ENCODE measurements at places on chromosomes 6 and 20.
A peak's percentile ranks its signal among the peaks of the same experiment; 100 is the strongest.

- no peak for DNase-seq
Measured at GRCh38 chr6:63671098-63671754, 35.6 kb downstream of the PHF3 start.

- DNase-seq, result no peak
Measured at GRCh38 chr6:35718911-35719381, 17.9 kb upstream of the ARMC12 start.

GRCh38 chr6:1678201-1678600, 68.5 kb downstream of the FOXC1 start:
- no peak for DNase-seq

GRCh38 chr20:45370571-45371160, 7.5 kb downstream of the TP53TG5 start:
- no peak for DNase-seq

DNA sequence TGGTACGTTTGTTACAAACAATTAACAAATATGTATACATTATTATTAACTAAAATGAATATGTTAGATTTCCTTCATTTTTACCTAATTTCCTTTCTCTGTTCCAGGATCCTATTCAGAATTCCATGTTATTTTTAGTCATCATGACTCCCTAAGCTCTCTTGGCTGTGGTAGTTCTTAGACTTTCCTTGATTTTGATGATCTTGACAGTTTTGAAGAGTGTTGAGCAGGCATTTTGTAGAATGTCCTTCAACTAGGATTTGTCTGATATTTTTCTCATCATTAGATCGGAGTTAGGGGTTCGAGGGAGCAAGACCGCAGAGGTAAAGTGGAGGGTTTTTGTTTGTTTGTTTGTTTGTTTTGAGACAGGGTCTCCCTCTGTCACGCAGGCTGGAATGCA, 44.3 kb upstream of the ZNF184 start:
- DNase-seq, result no peak

- DNase-seq, result peak; percentile 56
Measured at GRCh38 chr20:57628047-57628961, 8.1 kb upstream of the ZBP1 start.

- no peak for DNase-seq
Measured at GRCh38 chr6:170006900-170007467, 255.6 kb downstream of the ERMARD start.

DNA sequence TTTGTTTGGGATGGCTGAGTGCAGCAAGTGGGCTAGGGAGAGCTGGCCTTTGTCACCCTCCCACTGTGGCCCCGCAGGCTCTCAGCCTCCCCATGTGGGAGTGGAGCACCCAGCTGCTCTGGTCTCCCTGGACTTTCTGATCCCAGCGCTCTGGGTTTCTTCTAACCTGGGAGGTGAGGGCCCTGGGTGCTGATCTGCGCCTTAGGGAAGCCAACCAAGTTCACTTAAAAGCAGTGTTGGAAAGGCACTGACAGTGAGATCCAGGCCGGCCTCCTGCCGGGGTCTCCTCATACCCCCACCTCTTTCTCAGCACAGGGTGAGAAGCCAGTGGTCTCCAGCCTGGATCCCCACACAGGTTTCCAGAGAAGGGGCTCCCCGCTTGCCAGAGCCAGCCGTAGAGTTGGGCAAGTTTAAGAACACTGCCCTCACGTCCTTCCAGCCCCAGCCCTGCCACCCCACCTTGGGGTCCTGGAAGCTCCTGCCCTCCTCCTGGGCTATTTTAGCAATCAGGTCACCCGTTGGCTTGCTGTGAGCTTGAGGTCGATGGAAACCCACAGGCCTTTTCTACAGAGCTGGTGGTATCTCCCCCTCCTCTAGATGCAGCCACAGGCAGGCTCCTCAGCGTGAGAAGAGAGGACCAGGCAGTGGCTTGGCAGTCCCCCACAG, 9.6 kb downstream of the C20orf203 start:
- DNase-seq, result no peak

DNA sequence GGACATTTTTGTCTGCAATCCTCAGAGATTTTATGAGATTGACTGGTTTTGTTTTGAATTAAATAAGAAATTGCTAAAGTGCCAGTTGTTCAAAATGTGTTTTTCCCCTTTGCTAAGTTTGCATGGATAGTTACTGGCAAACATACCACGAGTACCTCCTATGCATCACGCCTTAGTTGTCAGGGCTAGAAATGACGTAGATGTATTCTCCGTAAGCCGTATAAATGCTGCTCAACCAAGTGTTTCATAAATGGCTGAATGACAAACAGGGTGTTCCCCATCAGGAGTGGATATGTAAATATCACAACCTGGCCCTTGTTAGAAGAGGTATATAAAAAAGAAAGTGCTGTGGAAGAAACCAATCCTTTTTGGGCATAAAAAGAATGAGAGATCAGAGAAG, 341.1 kb upstream of the ZFP64 start:
- DNase-seq, result no peak

DNA sequence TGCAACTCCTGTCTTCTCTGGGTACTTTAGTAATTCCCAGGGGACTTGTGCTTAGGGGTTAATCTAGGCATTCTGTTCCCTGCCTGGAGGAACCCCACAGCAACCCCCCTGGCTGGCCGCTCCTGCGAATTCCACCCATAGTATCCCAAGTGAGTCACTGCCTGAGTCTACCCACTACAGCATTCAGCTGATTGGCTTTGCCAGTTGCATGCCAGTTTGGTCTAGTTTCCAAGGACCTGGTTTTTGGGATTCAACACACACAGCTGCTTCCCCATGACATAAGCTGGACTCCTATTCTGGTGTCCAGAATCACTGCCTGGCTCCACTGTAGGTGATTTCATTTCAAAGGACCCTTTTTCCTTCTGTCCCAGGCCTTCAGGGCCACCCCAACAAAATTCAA, 40.3 kb downstream of the PLCG1 start:
- no peak for DNase-seq

GRCh38 chr6:158285656-158286021, 26.6 kb upstream of the TULP4 start:
- DNase-seq, result no peak

DNA sequence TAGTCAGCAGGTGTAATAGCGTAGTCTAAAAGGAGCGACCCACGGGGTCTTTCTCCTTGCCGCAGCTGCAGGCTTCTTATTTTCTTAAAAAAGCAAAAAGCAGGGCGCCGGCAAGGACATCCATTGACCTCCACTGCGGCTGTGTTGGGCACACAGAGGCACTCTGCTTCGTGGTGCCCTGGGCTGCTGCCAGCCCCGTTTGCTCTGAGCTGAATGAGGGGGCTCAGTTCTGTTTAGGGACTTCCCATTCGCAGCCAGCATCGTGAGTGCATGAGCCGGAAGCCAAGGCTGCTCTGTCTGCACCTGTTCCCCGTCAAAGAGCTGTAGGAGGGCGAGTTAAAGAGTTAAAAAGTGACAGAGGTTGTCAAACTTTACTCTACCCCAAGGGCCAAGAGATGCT, 1.7 kb upstream of the SLC22A2 start:
- no peak for DNase-seq

DNA sequence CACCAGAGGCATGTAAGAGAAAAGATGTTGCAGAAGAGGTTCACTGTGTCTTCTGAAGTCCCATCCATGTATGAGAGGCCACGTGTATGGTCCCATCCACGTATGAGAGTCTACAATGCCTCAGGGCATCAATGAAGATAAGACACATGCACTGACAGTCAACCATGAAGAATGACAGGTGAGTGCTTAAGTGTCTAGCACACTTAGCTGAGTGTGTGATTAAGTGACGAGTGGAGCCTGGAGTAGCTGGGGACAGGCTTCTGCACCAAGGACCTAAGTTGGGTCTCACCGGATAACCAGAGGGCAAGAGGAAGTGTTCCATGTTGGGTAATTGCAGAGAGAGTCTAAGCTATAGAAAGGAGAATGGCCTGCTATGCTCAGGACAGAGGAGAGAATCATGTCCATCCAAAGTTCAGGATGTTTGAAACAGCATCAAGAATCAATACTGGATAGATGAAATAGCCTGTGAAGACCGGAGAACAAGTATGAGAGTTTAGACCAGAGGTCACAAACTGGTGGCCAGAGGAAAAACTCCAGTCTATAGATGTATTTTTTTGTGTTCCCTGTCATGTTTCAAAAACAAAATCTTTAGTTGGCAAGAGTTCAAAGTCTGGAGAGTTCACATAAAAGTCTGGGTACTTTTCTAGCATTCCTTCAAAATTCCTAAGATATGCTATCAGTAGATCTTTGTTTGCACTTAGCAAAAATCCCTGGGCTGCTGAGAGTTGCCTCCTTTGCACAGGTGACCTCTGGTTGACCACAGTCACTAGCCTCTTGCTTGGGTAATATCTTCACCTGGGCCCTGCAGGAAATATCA, 165.8 kb downstream of the KIF16B start:
- no peak for DNase-seq

DNA sequence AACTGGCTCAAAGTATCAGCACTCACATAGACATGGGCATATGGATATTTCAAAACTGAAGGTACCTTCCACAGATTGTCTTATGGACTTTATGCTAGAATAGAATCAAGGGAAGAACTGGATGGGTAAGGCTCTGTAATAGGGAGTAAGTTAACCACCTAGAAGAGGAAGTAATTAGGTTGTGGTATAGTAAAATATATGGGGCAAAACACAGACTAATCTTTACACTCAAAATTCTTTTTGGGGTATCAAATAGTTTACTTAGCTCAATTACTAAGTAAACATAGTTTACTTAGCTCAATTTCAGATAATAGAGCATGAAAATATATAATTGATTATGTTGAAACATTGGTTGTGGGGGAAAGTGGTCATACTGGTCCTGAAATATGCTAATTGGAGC, 94.2 kb upstream of the ATXN1 start:
- no peak for DNase-seq

- DNase-seq, result no peak
Measured at GRCh38 chr6:12408752-12409151, 118.6 kb downstream of the EDN1 start.

- no peak for DNase-seq
Measured at GRCh38 chr20:64104667-64105451, 2.5 kb downstream of the NPBWR2 start.

DNA sequence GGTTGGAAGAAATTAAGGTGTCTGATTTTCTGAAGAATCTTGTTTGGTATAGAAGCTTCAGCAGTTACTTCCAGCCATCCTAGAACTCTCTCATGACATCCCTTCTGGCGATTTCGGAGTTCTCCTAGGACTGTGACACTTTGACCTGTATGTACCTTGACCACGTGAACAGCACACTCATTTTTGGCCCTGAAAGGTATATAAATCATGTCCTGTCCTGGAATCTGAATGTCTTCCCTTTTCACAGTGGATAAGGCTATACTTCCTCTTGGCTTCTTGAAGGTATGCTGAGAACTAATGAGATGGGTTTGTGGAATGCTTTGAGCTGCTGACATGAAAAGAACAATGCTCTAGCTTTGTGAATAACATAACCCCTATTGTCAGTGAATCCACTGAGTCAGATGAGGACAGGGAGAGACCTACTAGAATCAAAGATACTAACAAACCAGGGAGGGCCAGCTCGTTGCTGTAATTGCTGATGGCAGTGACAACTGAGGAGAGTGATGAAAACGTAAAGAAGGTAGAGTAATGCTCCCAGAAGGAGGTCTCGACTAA, 6.0 kb upstream of the ZDHHC14 start:
- DNase-seq, result no peak

GRCh38 chr6:111477481-111477938, 5.5 kb downstream of the REV3L start:
- DNase-seq, result no peak

DNA sequence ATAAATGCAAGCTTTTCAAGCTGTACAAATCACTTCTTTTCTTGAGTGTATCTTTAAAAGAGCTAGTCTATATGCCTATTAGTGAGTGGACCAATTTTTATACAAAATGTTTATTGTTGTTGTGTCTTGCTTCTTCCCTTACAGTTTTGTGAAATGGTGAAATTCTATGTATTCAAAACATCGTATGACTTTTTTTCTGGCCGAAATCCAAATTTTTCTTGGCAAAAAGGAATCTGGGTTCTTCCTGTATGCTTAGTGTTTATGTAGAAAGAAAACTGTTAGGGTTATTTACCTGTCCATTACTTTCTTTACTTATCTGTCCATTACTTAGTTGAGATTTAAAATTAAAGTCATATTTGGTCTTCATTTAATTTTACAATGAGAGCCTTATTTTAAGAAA, 153.9 kb downstream of the MMS22L start:
- DNase-seq, result no peak

DNA sequence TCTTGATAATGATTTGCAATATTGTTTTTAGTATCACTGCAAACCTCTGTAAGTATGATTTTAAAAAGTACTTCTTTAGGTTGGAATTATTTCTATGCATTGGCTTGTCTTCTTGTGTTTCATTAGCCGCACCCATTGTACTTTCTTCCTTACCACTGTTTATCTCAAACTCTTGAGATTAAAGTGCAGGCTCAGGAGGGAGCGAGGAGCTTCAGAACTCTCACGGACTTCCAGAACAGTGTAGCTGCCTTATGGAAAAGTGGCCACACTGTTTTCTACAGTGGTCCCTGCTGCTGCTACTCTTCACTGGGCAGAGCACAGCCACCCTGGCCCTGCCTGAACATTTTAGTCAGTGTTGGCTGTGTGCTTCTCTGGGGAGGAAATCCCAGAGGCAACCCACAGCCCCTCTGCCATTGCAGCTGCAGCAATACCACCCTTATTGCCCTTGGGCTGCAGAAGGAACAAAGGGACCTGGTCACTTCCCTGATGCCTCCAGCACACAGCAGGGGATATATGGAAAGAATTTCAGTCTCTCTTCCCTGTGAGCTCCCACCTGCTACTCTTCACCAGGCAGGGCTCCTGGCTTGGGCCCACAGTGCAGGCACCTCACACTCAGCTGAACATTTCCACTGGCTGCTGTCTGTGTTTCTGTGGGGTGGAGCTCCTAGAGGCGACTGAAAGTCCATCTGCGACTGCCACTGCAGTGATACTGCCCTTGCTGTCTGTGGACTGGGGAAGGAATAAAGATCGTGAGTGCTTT, 91.7 kb upstream of the MAP3K4 start:
- DNase-seq, result no peak

DNA sequence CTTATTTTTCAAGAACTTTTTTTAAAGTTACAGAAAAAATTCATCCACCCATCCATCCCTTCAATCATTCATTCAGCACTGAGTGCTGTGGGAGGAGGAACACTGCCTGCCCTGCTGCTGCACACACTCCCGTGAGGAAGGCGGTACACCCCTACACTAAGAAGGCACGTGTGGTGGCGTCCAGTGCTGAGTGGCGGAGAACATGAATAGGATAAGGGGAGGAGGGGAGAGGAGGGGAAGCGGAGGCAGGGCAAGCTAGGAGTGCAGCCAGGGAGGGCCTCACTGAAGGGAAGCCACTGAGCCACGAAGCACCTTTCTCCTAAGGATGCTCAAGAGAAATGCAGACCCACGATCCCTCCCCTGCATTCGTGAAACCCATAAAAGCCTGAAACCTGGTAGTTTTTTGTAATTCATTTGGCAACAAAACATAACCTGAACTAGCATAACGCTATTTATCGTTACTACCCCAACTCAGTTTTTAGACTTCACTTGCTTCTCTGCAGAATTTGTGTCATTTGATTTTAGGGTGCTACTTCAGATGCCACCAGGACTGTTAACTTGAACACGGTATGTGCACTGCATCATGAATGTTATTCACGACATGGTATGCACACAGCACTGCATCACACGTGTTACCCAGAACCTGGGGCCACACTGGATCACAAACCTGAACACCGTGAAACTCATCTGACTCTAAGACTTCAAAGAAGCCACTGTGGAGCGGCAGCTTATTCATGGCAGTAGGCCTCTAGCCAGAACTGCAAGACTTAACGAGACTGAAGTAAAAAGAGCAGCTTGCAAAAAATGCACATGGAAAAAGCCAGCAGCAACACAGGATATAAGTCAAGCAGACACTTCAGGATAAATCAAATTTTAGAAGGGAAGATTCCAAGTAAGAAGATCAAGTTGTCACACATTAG, 3.5 kb downstream of the RNASET2 start:
- no peak for DNase-seq

- no peak for DNase-seq
Measured at GRCh38 chr6:43428112-43428570, 800 bp downstream of the ABCC10 start.

Measured in activated T-cell treated with anti-CD3 and anti-CD28 coated beads for 4 hours (primary cell).